G401 (cell line): ENCODE measurements at places on chromosomes 2 and 18.

DNA sequence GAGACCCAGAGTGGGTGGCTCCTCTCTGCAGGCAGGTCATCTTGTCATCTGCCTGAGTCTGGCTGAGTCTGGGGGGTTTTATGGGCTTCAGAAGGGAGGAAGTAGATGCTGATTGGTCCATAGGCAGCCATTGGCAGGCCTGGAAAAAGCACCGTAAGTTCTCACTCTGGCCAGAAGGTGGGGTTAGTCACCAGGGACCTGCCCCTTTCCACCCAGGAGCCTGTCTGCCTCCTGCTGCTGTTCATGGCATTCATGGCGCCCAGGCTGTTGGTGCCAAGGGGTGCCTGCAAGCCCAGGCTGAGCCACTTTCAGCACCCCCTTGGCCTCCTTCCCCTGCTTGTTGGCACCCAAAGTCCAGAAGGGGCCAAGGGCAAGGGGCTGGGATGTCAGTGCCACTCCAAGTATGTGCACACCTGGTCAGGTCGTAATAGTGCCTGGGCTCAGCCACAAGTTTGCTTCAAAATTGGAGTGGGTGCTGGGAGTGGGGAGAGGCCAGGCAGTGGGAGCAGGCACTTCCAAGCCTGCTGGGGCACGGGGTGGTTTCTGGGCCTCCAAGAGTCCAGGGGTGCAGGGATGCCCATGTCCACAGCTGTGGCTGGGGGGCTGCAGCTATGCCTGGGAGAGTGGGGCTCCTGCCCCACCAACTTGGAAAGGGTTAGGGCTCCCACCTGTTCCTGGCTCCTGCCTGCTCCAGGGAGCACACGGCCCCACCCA is 178.1 kb downstream of the FAM210A start:
- DNase-seq: no peak

DNA sequence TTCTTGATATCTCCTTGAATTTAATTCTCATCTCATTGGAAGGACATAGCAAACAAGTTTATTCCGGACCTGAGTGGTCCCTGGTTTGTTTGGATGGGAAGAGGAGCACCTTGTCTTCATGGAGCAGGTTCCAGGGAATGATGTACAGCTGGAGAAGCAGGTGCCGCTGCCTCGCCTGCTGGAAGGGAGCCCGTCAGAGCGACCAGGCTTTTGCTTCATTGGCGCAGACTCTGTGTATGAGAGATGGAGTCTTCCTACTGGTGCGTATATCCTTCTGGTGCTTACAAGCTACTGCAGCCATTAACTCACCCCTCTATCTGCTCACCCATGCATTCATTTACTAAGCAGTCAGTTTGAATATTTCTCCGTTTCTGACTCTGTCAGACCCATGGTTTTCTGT is 11.6 kb upstream of the ALLC start:
- no peak for DNase-seq

DNA sequence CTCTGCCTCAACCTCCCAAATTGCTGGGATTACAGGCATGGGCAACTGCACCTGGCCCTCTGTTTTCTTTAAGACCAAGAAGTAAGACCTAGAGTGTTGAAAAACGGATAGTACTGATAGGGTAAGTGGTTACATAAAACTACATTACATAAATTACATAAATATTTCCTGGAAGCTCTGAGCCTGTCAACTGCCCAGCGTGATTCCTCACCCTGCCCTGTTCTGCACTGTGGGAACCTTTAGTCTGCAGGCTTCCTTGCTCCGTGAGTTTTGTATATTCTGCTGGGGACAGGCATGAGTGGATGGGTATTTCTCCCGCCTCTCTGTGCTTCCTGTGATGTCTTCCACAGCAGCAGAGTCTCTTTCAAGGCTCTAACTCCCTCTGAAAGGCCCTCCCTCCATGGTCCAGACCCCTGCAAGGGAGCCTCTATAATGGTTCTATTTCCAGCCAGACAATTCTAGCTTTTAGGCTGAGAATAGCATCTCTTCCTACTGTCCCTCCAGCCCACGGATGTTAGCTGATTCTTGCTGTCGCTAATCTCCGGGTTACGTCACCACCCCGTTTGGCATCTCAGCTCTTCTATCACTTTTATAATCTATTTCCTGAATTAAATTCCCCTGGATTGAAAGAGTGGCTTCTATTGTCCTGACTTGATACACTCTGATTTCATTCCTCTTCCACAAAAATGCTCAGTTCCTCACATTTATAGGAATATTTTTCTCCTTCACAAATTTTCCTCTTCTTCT is 49.5 kb upstream of the PLEKHM3 start:
- DNase-seq: no peak

GRCh38 chr2:152627351-152627957 is 89.8 kb downstream of the PRPF40A start:
- DNase-seq: peak; percentile 63
